ENCODE measurements at places on chromosomes 12 and 14.

- no peak for DNase-seq
Observed at GRCh38 chr14:101853455-101854018, 92.0 kb downstream of the PPP2R5C start.

DNA sequence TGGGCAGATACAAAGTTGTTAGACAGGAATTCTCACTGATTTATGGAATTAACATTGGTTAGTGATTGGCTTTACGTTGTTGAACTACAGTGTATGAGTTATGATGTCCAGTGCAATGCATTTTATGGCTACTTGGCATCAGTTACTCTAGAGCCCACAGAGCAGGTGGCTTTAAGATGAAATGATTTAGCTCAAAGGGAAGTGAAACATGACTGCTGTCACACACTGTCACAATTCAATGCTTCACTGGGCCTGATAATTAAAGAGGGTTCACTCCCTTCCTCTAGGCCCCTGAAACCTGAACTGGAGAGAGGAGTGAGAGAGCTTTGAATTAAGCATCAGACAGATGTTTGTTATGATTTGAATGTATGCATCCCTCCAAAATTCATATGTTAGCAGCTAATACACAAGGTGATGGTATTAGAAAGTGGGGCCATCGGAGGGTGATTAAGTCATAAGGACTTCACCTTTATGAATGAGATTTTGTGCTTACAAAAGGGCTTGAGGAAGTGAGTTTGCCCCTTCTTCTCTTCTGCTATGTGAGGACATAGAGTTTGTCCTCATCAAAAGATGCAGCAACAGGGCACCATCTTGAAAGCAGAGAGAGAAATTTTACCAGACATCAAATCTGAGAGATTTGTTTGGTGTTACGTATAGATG is 175.8 kb upstream of the GRIN2B start:
- no peak for DNase-seq

DNA sequence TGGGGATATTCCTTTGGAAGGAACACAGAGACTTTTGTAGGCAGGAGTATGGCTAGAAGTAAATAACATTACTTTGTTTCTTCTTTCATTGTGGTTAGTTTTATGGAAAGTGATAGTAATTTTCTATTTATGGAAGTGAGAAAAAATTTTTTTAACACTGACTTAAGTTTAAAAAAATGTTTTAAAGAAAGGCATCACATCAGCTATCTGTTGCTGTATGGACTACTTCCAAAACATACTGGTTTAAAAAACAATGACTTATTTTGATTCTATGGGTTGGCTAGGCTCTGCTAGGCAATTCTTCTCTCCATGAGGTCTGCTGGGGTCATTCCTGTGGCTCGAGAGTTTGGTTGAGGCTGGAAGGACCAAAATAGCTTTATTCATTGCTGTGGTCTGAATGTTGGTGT is 31.7 kb upstream of the SLC38A2 start:
- no peak for DNase-seq

- no peak for DNase-seq
Observed at GRCh38 chr12:38544330-38545066, 227.9 kb downstream of the ALG10B start.

- DNase-seq, result no peak
Observed at GRCh38 chr12:31518680-31519227, 72.2 kb downstream of the DENND5B start.

- DNase-seq, result no peak
Observed at GRCh38 chr14:81427348-81428058, 27.4 kb upstream of the STON2 start.

DNA sequence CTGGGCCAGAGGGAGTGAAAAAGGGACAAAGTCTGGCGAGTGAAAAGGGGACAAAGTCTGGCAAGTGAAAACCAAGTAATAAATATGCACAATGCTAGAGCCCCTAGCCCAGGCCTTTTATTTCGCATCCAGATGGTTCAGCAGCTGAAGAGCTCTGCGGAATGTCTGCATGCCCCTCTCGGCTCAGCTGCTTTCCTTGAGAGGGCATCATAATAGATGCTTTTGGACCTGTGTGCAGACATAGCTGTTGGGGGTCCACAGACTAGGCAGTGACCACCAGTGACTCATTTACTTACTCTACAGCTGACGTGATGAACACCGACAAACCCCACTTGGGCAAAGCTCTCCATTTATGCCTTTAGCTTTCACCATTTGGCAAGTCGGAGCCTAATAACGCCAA is 4.3 kb downstream of the NIN start:
- no peak for DNase-seq

DNA sequence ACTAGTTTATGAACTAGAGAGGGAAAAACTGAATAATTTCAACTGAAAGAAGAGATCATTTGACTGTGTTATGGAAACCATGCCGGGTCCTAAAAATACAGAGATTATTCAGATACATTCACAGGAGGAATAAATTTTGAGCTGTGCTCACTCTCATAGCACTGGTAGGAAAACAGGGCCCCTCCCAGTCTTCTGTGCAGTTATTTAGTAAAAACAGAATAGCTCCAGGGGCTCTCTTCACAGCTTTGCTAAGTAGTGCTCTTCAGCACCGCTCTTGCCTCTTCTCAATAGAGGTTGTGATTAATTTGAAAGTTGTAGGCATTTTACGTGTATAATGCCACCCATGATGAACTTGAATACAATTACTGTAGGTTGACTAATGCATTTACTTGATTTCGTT is 435.9 kb upstream of the PDE3A start:
- no peak for DNase-seq

DNA sequence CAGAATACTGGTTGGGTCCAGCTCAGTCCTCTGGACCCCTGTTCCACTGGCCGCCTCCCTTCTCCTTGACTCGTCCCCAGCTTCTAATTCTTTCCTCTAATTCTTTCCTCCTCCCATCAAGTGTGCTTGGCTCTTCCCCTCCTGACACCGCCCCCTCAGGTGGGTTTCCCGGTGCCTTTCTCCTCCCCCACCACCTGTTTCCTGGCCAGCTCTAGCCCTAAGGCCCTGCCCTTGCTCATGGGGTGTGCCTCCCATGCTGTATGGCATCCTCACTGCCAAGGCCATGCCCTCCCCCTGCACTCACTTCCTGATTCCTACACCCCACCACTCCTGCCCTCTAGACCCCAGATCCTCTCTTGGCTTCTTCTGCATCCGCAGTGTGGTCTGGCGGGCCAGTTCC is 12.1 kb upstream of the EML1 start:
- no peak for DNase-seq

DNA sequence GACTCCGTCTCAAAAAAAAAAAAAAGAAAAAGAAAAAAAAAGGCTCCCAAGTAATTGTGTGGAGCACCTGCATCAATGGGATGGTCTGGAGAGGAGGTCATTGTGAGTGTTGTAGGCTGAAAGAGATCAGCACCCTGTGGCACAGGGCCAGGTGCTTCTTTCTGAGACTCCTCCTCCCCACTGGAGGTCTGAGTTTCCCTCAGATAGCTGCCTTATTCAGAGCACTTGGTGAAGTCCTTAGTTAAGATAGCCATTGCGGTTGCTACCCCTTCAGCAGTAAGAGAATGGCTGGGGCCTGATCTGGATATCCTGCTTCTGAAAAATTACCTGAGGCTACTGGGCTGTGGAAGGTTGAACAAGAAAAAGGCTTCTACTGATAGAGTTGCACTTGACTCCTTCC is 69.8 kb downstream of the ANO6 start:
- DNase-seq, result no peak

DNA sequence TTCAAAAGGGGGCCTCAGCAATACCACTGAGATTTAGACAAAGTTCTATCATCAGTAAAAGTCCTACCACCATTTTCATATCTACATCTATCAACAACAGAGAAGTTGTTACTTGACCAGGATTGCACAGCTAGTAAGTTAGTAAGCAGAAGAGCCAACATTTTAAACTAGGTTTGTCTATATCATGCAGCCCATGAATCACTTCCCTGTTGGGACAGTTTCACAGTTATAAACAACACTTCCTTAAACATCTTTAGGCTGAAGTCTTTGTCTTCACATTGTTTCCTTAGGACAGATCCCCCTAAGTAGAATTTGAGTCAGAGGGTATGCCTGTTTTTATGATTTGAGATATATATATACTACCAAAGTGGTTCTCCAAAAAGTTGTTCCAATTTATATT is 68.5 kb downstream of the DAO start:
- no peak for DNase-seq

- no peak for DNase-seq
Observed at GRCh38 chr14:73251516-73252215, 14.4 kb downstream of the PAPLN start.

Measured in stimulated activated CD8-positive, alpha-beta memory T cell treated with anti-CD3 and anti-CD28 coated beads, Interleukin-4, amount 100 ng/mL, for 4 hours (primary cell).